Naive B cell (primary cell): ENCODE measurements at places on chromosomes 16 and 17. TPM values are rescaled to one million over a fixed set of nuclear protein-coding genes. Genes with fewer than 3 reads are reported as not detected.

KRTAP4-1 gene
- polyA plus RNA-seq: not detected

CD300H gene
- polyA plus RNA-seq: not detected

SNX20 gene
- 47.0 TPM for polyA plus RNA-seq

ATXN1L gene
- 7.2 TPM for polyA plus RNA-seq

CHST5 gene
- not detected for polyA plus RNA-seq

CHST4 gene
- not detected for polyA plus RNA-seq

SDK2 gene
- polyA plus RNA-seq: 1.4 TPM

TOM1L1 gene
- not detected for polyA plus RNA-seq

KRTAP9-4 gene
- not detected for polyA plus RNA-seq

C17orf113 gene
- polyA plus RNA-seq: 0.64 TPM

KRT24 gene
- polyA plus RNA-seq: not detected

CRAMP1 gene
- 1.9 TPM for polyA plus RNA-seq

KRT32 gene
- not detected for polyA plus RNA-seq

C17orf107 gene
- 1.8 TPM for polyA plus RNA-seq

CHRNE gene
- 0.49 TPM for polyA plus RNA-seq

HSF5 gene
- 4.6 TPM for polyA plus RNA-seq
